Tracheal epithelial cell (primary cell): ENCODE measurements at places on chromosomes 3 and 15. TPM values are rescaled to one million over a fixed set of nuclear protein-coding genes. Genes with fewer than 3 reads are reported as not detected.

SLC22A13 gene
- 0.24 and 0.64 TPM in 2 replicates for total RNA-seq

STAC gene
- 0.85 and 7.7 TPM in 2 replicates for total RNA-seq

RPL4 gene
- total RNA-seq: 4,328 and 7,170 TPM in 2 replicates

MOBP gene
- total RNA-seq: not detected in 2 replicates
